Right forelimb (tissue), 1 donor: ENCODE measurements at places on chromosomes 1 and 21.

DNA sequence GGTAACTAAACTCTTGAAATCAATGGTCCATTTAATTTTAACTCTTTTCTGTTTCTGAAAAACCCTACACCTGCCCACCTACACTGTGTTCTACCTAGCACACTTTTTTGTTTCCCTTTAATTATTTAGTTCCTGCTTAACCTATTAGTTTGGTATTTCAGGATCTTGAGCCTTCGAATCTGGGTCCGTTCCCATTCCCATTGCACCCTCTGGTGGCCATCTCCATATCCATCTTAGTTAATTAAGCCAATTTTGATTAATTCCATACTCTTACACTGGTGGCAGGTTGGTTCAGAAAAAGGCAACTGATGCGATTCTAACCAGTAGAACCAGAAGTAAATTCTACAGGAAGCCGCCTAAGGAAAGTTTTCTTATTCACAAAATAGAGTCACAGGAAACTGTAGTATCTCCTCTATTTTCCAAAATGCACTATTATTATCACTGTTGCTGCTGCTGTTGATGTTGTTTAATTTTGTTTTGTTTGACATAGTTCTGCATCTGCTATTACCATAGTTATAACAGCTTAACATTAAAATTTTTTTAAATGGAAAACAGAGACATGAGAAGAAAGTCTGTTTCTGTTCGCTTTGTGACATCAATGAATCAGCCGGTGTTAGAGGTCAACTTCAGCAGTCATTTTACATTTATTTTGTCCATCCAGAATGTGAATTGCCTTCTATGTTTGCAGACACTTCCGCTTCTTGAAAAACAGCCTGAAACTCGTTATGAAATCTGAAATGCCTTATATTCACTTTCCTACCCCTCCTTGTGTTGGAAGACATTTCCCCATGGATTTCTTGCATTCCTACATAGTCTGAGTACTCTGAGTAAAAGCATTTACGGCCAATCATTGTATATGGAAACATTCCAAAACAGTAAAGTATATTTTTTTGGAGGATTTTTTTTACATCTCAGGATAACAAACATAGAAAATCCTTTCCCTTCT is 115.5 kb upstream of the NCAM2 start:
- no peak for DNase-seq

- DNase-seq = no peak
Observed at GRCh38 chr1:151007853-151008243, 401 bp upstream of the PRUNE1 start.

GRCh38 chr1:157994704-157995582 is 1.5 kb downstream of the KIRREL1 start:
- DNase-seq = no peak

DNA sequence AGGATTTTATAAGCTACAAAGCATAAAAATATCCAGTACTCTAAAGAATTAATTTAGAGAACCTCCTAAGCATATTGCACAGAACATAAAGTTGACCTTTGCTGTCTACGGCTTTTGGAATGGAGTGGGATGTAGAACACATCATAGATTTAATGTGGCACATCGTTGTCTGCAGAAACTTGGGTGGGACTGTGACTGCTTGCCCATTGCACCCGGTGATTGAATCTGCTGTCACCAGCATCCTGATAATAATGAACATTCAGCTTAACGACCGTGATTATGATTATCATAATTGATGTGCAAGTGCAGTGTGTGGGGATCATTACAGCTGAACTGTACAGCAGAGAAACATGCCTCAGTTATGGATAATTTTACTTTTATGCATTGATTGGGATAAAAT is 181.9 kb downstream of the SPATA17 start:
- no peak for DNase-seq

- DNase-seq = no peak
Observed at GRCh38 chr1:59309795-59310548, 13.1 kb downstream of the FGGY start.

DNA sequence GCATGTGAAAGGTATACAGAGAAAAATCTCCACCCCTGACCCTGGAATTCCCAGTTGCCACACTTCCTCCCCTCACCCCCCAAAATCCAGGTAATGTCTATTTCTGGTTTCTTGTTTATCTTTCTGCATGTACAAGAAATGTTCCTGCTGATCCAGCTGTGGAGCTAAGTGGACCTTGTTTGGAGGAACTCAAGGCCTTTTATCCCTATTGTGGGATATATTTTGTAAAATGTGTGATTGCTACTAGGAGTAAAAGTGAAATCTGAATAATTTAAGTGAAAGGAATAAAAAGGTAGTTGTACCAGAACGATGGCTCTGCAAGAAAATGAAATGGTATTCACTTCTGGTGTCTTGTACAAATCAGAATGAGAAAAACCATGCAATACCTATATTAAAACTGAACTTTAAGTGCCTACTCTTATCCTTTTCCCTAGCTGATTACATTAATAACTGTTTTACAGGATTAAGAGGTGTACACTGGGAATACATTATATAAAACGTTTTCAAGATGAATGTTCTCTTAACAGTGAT is 3.0 kb downstream of the SPEN start:
- DNase-seq = no peak

DNA sequence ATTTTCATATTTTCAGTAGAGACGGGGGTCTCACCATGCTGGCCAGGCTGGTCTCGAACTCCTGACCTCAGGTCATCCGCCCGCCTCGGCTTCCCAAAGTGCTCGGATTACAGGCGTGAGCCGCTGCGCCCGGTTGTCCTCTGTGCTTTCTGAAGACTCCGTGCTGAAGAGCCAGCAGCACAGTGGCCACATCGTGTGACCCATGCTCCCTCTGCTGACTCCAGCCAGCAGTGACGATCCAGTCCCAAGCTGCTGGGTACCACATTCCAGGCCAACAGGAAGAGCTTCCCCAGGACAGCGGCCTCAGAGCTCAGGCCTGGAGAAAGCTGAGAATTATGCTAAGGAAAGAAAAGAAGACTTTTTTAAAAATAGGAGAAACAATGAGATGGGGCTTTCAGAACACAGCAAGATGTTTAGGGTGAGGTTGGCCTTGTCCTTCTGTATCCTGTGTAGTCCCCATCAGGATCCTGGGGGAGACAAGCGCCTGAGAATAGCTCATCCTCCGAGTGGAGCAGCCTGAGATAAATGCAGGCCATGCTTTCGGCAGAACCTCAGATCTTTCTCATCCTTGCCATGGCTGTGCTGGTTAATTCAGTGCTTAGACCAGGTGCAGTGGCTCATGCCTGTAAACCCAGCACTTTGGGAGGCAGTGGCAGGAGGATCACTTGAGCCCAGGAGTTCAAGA is 207.1 kb downstream of the SLC35F3 start:
- DNase-seq = no peak

DNA sequence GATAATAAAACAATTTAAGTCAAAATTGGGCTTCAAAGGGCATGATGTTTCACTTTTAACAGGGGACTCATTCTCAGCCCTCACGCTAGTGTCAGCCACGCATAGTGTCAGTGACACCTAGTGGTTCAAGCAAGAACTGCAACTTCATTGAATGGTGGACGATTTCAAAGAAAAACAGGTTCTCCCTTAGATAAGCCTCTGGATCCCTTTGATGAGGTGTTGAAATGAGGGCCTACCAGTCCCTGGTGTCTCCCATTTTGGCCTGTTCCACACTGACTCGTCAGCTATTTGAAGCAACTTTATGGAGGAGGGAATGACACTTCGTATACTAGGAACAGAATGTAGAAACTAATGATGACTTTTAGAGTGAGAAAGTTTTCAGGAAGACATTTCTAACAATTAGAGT is 56.2 kb downstream of the FCRL5 start:
- no peak for DNase-seq

DNA sequence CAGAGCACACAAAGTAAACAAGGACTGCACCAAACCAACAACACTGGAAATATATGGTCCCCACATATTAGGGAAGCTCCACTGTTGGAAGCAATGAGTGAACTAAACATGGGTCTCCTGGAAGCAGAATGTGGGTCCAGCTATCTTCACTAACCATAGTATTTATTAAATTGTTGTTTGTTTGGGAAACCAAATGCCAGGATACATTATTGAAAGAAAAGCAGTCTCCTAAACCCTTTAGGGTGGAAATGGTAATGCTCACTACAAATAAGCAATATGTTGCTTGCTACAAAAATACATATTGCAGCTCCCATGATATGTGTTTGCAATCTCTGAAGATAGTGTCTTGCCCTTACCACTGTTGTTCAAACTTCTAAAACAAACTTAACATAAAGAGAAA is 2.2 kb downstream of the NEGR1 start:
- no peak for DNase-seq

GRCh38 chr1:21741206-21741605 is 41.7 kb downstream of the USP48 start:
- no peak for DNase-seq

GRCh38 chr1:203076031-203076511 is 9.7 kb downstream of the MYOG start:
- DNase-seq = no peak

- DNase-seq = no peak
Observed at GRCh38 chr1:91774520-91775203, 111.3 kb downstream of the TGFBR3 start.

DNA sequence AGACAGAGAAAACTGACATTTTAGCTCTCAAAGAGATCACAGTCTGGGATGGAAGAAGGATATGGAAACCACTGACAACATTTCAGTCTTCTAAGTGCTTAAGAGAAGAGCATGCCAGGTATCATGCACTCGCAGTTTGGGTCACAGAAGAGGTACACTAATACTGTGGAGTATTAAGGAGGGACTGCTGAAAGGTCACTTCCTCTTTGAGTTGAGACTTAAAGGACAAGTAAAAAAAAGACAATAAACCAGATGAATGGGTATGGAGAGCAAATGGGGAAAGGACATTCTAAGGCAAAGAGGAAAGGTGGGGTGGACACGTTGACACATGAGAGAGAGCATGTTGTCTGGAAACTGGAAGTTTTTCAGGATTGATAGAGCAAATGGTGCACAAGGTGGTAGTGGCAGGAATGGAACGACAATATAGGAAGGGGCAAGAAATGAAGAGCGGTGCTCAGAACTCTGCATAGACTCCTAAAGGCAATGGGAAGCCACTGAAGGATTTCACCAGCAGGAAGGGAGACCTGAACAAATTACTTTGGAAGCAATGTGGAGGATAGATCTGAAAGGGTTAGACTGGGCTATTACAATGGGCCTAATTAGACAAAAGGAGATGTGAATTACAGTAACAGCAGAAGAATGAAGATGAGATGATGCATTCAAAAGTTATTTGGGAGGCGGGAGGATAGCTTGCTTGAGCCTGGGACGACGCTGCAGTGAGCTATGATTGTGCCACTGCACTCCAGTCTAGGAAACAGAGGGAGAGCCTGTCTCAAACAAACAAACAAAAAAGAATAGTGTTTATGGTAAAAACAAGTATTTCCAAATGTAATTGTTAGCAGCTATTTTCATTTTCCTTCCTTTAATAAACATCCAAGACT is 11.1 kb downstream of the DIPK1A start:
- no peak for DNase-seq

DNA sequence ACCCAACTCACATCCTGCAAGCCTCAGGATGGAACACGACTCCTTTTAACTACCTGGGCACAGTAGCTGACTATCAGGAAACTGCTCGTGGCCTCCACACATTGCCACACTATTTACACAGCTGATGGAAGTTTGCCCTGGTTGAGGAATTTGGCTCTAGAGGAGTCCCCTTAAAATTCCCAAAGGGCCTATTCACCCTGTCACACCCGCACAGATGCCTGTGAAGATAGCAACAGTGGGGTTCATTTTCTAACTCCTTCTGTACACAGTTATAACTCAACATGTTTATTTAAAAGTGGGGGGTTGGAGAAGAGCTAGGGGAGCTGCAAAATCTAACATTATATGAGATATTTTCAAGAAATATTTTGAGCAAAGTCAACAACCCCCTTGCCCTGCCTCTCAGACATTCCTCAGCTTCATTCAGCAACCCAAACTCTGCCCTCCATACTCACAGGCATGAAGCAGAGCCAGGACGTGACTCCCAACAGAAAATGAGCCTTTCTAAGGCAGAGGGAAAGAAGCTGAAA is 35.8 kb upstream of the CCN1 start:
- no peak for DNase-seq

- no peak for DNase-seq
Observed at GRCh38 chr1:7808253-7808844, 24.3 kb downstream of the PER3 start.

- no peak for DNase-seq
Observed at GRCh38 chr1:192057766-192058165, 100.5 kb upstream of the RGS18 start.

- no peak for DNase-seq
Observed at GRCh38 chr1:244757091-244757939, 78.1 kb upstream of the COX20 start.

DNA sequence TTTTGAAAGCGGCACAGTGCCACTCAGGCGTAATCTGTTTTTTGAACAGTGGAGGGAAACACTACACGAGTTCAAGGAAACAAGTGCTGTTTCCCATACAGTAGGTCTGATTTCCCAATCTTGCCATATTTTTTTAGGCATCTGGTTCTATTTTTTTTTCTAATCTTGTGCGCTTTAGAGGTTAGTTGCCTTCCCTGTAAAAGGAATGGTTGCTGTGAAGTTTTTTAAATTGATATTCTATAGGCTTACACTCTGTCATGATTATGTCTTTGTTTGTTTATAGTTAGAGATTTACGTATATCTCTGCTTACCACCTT is 1.2 kb downstream of the NASP start:
- DNase-seq = no peak

DNA sequence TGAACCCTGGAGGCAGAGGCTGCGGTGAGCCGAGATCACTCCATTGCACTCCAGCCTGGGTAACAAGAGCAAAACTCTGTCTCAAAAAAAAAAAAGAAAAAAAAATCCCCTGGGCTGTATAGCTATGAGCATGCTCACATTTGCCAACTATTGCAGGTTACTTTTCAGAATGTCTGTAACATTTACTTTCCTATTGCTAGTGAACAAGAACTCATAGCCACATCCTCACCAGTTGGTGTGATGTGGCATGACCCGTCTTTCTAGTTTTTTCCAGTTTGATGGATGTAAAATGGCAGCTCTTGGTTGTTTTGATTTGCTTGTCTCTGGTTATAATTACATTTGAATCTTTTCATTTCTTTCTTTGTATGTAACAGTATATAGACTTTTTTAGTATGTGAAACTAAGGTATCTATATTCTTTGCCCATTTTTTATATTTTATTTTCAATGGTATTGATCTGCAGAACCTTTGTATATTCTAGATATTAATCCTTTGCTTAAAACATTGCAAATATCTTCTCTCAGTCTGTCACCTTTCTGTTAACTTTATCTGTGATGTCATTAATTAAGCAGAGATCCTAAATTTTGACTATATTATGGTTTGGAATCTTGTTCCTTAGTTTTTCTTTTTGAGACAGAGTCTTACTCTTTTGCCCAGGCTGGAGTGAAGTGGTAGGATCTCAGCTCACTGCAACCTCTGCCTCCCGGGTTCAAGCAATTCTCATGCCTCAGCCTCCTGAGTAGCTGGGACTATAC is 11.6 kb downstream of the MED18 start:
- DNase-seq = no peak
